Skin of body (tissue), 3 donors: ENCODE measurements at places on chromosomes 1 and 21. TPM values are rescaled to one million over a fixed set of nuclear protein-coding genes. Genes with fewer than 3 reads are reported as not detected.

DNA sequence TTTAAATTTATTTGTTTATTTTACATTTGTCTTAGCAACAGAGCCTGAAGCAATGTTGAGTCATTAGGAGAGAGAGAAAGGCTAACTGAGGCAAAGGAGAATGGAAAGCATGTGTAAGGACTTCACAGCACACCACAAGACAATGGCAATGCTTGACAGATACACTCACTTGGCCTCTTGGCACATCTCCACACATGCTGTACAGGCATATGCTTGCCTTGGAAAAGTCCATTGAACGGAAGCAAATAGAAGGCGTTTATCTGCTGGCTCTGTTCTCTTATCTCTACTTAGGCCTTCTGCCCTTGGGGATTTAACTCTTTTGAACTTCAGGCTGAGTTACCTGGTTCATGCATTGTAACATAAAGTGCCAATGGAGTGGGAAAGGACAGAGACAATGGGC is 262.2 kb upstream of the POU3F1 start:
- DNase-seq = no peak

GRCh38 chr1:153343811-153344717 is 4.6 kb downstream of the PGLYRP4 start:
- no peak for DNase-seq

GRCh38 chr1:227794817-227795192 is 20.7 kb upstream of the PRSS38 start:
- DNase-seq = no peak

GRCh38 chr1:45846931-45847330 is 43.5 kb downstream of the MAST2 start:
- peak; percentile 69 for DNase-seq

DNA sequence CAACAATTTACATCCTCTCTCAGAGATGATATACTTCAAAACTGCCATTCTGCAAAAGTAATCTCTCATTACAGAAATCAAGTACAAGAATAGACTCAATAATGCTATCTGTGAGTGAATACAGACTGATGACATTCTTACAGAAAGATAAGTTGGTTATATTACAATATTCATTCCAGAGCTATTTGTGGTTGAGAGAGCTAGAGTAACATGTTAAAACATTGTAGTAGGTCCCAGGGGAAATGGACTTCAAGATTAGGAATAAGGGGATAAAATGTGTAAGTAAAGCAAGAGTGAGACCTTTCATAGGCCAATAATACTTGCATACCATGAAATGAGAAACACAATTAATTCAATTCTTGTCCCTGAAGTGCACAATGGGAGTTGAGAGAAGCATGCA is 1.5 kb downstream of the F13B start:
- no peak for DNase-seq

DNA sequence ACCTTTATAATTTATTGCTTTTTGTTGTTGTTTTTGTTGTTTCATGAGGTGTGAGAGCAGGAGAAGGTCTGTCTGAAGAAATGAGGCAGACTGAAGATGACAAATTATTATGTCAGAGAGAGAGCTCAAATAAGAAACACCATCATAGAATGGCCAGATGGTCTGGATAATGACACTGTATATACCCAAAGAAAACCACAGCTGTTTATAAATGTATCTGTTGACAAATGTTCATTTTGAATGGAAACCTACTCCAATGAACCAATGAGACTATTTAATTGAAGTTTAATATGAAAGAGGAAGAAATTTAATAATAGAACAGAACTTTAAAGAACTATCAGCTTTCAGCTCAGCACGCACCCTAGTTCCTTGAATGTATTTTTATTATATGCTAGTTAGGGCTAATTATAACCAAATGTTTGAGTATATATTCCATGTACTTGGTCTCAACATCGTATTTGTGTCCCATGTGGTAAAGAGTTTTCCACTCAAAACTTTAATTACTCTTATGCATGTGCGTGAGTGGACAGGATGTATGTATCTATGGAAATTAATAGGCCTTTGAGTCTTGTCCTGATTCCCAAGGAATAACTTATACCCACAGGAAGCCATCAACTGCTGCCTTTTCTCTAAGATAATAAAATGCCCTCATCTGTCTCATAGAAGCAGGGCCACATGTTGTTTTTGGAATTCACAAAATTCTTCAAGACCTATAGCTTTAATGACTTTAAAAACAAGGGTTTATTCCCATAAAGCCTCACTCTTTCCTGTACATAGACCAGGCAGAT is 202.7 kb downstream of the KCNK2 start:
- DNase-seq = peak; percentile 47

DNA sequence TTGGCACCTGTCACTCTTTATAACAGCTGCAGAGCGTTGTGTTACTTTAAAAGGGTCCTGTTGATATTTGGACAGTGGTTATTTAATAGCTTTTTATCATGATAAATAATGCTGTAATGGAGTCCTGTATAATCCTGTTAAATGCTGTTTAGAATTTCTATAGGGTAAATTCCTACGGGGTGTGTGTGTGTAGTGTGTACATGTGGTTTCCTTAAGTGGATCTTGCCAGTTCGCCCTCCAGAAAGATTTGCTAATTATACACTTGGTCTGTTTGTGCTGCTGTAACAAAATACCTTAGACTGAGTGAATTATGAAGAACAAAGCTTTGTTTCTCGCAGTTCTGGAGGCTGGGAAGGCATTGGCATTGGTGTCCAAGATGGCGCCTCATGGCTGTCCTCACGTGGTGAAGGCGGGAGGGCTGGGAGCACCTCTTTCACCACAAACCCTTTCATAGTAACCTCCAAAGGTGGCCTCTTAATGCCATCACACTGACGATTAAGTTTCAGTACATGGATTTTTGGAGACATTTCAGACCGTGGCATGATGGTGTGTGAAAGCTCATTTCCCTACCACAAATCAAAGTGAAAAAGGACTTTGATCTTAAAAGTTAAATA is 11.2 kb downstream of the PRMT2 start:
- DNase-seq = no peak

DNA sequence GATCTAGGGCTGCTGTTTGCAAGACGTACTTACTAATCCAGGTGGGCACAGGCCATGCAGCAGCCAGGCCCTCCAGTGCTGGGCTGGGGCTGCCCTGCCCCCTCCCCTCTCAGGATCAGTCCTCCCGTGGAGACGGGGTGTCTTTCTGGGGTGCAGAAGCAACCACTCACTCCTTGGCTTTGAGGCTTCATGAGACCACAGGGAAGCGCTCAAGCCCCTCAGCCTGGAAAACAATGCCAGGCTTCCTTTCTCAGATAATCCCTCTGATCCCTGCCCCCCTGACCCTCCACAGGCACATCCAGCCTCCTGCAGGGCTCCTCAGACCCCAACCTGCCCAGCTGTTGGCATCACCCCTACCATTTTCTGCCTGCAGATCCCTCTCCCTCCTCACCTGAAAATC is 13.9 kb upstream of the C2CD2 start:
- no peak for DNase-seq

GRCh38 chr1:54163573-54163972 is 10.8 kb upstream of the CDCP2 start:
- no peak for DNase-seq

GRCh38 chr1:203120325-203121153 is 7.0 kb upstream of the ADORA1 start:
- DNase-seq = no peak

GRCh38 chr1:84410328-84411095 is 12.2 kb downstream of the DNASE2B start:
- no peak for DNase-seq

- DNase-seq = no peak
Measured at GRCh38 chr1:169338617-169339016, 29.0 kb downstream of the NME7 start.

DNA sequence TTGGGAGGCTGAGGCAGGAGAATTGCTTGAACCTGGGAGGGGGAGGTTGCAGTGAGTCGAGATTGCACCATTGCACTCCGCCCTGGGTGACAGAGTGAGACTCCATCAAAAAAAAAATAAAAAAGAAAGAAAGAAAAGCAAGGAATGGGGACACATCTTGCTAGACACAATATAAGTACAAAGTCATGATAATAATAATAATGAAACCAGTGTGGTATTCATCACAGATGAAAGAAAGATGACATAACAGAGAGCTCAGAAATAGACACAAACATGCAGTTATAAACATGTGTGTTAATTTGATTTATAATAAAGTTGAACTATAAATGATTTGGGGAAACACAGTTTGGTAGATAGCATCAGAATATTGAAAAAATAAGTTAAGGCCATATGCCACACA is 264.1 kb downstream of the SRGAP2C start:
- no peak for DNase-seq

Gene FAM72A
- 2.8 TPM for total RNA-seq

GRCh38 chr1:196317535-196318522 is 290.4 kb downstream of the KCNT2 start:
- peak; percentile 61 for DNase-seq

DNA sequence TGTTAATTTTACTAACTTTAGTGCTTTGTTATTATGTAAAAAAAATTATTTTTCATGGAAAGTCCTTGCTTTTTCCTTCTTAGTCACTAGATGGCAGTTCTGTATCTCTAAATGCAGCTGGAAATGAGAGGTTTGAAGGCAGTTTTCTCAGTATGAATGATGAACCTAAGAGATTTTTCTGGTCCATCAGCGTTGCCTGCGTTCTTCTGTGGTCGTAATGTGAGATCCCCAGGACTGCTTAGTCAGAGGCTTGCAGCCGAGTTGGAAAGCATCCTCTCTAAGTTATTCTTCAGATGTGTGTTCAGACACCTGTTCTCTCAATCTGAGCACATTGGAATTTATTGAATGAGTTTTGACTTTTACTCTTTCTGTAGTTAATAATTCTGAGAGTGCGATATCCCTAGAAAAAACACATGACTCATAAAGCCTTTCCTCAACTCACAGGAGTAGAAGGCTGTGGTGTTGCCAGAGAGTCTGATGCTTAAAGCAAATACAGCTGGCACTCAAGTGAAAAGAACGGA is 99.3 kb downstream of the FMN2 start:
- peak; percentile 86 for DNase-seq

GRCh38 chr1:223248001-223248769 is 105.1 kb upstream of the TLR5 start:
- peak; percentile 86 for DNase-seq

DNA sequence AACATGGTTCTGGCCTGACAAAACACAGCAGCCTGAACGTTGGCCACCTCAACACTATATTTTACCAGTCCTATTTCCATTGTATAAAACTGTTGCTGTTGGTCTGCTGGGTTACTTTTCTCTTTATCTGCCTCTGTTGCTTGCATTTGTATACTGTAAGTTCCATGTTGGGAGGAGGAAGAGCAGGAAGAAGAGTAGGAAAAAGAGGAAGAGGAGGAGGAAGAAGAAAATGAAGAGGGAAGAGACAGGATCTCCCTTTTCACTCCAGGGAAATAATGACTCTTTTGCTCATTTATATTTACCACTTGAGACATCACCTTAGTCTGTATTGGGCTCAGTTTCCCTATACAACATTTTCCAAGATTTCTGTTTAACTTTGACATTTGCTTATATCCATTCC is 134.2 kb downstream of the PTPRC start:
- no peak for DNase-seq

Gene MX2
- 4.5 TPM for total RNA-seq

DNA sequence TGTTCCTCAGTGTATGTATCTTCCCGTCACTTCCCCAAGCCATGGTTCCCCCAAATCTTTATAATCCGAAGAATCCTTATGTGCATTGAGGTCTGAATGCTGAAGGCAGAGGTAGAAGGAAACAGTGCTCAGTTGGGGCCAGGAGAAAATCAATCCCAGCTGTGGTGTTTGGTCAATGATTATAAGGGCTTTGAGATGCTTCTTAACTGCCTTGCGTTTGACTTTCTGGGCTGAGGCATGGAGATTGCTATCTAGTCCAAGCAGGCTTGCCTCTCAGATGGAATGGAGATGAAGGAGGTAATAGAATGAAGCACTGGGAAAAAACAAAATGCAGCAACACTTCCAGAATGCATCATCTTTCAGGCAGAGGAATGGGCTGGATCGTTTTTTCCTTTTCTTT is 3.6 kb upstream of the MAP1LC3C start:
- peak; percentile 23 for DNase-seq

GRCh38 chr1:226973371-226973897 is 33.3 kb downstream of the COQ8A start:
- no peak for DNase-seq

DNA sequence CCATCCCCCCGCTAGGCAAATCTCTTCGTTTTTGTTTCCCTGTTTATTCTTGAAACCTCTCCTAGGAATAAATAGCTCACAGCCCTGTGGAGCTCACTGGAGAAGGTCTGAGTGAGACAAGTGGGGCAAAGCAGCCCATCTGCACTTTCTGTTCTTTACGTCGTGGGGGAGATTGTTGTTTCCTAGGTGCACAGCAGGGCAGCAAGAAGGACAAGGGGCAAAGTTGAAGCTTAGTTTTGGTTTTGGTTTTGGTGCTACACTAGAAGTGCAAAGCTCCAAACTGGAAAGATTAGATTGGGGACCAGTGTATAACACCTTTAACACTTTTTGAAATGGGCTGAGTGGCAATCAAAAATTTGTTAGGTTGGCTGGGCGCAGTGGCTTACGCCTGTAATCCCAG is 76.6 kb downstream of the GPR88 start:
- no peak for DNase-seq

GRCh38 chr1:90593312-90593711 is 123.8 kb downstream of the BARHL2 start:
- DNase-seq = no peak

Gene MYCL
- total RNA-seq = 9.6 TPM

- DNase-seq = no peak
Measured at GRCh38 chr21:33246506-33246905, 16.8 kb downstream of the IFNAR2 start.

GRCh38 chr1:248733566-248733965 is 22.0 kb downstream of the LYPD8 start:
- DNase-seq = no peak

Gene LGR6
- total RNA-seq = 11.9 TPM

- no peak for DNase-seq
Measured at GRCh38 chr21:41669533-41669830, 97.4 kb downstream of the RIPK4 start.

DNA sequence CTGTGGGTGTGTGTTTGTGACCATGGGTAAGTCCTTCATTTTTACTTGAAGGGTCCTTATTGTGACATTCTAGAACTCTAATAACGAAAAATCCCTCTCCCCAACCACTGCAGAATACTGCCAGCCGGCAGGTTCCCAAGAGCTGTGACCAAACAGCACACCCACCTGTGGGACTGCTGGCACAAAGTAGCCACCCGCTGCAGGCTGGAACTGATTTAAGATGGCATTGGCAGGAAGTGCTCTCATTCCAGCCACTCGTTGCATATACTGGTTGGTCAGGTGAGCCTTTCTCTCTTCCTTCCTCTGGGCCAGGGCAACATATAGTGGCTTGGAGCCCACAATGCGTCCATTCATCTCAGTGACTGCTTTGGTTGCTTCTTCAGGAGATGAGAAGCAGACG is 11.6 kb downstream of the PABPC4 start:
- DNase-seq = no peak

- DNase-seq = peak; percentile 6
Measured at GRCh38 chr1:244273845-244274619, 177.7 kb downstream of the ADSS2 start.

- no peak for DNase-seq
Measured at GRCh38 chr1:109392037-109392787, 5.5 kb downstream of the SORT1 start.

GRCh38 chr1:154856049-154856448 is 14.0 kb downstream of the KCNN3 start:
- DNase-seq = no peak

Gene FCMR
- total RNA-seq = 0.69 TPM
